ENCODE measurements at places on chromosomes 12 and 14. TPM values are rescaled to one million over a fixed set of nuclear protein-coding genes. Genes with fewer than 3 reads are reported as not detected.
A peak's percentile ranks its signal among the peaks of the same experiment; 100 is the strongest.

The RASSF3 gene
- 46.2 TPM for total RNA-seq

The FLRT2 gene
- total RNA-seq, result 0.18 TPM

The LGR5 gene
- total RNA-seq, result not detected

The TPH2 gene
- total RNA-seq, result not detected

The CLEC4C gene
- not detected for total RNA-seq

The PTGER2 gene
- 21.5 TPM for total RNA-seq

The DUSP16 gene
- total RNA-seq, result 34.9 TPM

The SERPINA10 gene
- total RNA-seq, result not detected

DNA sequence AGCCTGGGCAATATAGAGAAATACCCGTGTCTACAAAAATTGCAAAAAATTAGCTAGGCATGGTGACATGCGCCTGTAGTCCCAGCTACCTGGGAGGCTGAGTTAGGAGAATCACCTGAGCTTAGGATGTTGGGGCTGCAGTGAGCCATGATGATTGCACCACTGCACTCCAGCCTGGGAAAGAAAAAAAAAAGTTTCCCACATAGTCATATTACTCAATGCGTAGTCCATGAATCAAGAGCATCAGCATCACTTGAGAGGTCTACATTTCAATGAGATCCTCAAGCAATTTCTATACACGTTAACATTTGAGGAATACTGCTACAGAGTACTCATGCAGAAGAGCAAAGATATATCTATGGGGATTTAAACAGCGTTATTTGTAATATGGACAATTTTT, 5.2 kb upstream of the LRRC23 start:
- no peak for DNase-seq

DNA sequence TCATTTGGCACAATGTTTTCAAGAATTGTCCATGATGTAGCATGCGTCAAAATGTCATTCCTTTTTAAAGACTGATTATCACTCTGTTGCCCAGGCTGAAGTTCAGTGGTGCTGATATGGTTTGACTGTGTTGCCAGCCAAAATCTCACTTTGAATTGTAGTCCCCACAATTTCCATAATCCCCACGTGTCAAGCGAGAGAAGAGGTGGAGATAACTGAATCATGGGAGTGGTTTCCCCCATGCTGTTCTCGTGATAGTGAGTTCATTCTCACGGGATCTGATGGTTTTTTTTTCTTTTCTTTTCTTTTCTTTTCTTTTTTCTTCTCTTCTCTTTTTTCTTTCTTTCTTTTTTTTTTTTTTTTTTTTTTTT, 21.8 kb upstream of the LRRK2 start:
- DNase-seq, result no peak

DNA sequence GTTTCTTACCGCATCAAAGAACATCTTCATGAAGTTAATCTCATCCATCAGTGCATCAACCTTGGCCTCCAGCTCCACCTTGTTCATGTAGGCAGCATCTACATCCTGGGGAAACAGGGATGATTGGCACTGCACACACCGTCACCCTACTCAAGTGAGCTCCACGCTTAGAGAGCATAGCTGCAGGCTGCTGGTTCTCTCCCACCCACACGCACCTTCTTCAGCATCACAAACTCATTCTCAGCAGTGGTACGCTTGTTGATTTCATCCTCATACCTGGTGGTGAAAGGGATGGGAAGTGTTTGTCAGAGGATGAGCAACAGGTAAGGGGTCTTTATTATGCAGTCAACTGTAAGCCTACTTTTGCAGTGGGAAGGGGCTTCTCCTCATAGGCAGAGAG, 2.3 kb downstream of the KRT5 start:
- no peak for DNase-seq

- peak; percentile 2 for DNase-seq
Observed at GRCh38 chr14:101121508-101122139, 218.1 kb upstream of the RTL1 start.

GRCh38 chr12:49969027-49969426, 3.7 kb upstream of the AQP6 start:
- DNase-seq, result no peak

DNA sequence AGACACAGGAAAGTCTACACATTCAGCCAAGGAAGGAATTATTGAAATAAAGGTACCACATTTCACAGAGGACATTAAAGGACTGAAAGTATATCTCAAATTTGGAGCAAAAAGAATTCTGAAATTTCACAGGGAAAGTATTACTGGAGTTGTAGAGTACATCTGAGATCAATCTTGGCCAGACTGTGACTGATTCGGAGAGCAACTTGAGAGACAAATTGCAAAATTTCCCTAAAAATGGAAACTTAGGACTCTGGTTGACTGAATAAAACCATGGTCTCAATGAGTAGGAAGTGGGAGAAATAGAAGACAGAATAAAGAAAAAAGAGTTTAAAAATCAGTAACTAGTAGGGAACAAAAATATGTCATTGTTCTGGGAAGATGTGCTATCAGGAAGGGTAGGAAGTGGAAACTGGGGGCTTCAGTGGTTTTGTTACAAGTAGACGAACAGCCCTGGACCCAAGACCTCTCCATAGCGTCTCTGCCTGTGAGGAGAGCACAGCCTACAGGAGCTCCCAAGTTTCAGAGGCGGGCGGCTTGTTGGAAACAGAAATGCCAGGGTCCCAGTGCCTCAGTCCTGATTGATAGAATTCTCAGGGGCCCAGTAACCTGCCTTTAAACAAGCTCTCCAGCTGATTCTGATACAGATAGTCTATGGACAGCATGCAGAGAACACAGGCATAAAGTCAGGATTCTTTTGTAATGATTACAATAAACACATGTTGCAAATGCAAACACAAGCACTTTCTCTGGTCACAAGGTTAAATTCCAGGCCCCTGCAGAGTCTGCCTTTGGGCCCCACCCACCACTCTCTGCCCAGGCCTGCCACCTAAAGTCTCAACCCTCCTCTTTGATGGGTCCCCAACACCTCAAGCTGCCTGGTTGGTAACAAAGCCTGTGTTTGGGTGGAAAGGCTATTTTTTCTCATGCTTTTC, 63.1 kb downstream of the BBS10 start:
- no peak for DNase-seq

- DNase-seq, result no peak
Observed at GRCh38 chr14:36516719-36517241, 3.3 kb downstream of the NKX2-1 start.

DNA sequence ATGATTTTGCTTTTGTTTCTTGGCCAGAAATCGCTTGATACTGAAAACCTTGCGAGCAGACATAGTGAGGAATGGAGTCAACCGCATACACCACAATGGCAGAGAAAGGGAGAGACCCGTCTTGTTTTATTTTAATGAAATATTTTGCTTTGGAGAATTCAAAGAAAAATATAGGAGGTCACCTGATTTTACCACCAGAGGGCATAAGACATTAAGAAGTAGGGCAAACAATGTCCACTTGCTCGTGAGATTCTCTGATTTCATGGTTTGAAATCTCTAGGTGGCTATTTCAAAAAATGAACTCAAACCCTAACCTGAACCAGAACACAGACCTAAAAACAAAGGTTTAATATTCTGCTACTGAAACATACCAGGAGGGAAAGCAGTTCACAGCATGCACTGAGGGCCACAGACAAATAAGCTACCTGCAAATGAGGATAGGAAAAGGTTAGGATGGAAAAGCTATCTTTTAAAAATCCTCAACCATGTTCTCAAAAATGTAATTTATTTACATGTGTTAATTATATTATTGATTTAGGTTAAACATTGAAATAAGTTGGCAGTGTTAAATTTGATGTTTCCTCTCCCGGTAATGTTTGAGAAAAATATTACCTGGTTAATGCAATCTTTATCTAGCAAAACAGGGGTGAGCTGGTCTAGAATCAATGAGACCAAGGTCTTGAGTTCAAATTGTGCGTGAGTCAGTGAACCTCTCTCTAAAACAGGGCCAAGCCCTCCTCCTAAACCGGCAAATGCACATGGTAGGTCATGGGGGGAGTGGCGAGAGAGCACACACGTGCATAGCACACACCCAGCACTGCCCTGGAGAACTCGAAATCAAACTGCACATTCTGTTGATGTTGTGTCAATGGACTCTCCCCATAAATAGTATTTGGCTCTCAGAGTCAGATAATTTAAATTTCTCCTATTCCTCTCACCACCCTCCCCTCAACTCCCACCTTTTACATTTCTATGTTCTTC, 12.5 kb downstream of the IFNG-AS1 start:
- no peak for DNase-seq

DNA sequence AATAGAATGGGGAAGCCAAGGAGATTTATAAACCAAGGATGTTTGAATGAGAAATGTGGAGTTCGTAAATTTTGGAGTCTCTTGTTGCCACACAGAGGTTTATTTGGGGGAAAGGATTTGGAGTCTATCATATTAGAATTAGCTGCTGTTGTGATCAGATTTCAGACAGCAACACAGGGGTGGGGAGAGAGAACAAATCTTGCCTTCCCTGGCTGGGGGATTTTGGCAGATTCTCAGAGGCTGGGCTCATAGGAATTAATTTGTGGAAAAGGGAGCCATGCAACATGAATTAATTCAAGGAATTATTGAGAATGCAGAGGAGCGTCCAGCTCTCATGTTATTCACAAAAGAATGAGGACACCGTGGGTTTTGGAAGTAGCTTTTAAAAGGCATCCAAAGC, 73.9 kb upstream of the PRMT8 start:
- no peak for DNase-seq

GRCh38 chr12:107660861-107661415, 24.7 kb upstream of the PWP1 start:
- no peak for DNase-seq

GRCh38 chr12:59158066-59158465, 237.8 kb upstream of the LRIG3 start:
- no peak for DNase-seq

- no peak for DNase-seq
Observed at GRCh38 chr12:2336409-2336829, 283.6 kb downstream of the CACNA1C start.

GRCh38 chr12:75964150-75964549, 67.4 kb downstream of the PHLDA1 start:
- no peak for DNase-seq

DNA sequence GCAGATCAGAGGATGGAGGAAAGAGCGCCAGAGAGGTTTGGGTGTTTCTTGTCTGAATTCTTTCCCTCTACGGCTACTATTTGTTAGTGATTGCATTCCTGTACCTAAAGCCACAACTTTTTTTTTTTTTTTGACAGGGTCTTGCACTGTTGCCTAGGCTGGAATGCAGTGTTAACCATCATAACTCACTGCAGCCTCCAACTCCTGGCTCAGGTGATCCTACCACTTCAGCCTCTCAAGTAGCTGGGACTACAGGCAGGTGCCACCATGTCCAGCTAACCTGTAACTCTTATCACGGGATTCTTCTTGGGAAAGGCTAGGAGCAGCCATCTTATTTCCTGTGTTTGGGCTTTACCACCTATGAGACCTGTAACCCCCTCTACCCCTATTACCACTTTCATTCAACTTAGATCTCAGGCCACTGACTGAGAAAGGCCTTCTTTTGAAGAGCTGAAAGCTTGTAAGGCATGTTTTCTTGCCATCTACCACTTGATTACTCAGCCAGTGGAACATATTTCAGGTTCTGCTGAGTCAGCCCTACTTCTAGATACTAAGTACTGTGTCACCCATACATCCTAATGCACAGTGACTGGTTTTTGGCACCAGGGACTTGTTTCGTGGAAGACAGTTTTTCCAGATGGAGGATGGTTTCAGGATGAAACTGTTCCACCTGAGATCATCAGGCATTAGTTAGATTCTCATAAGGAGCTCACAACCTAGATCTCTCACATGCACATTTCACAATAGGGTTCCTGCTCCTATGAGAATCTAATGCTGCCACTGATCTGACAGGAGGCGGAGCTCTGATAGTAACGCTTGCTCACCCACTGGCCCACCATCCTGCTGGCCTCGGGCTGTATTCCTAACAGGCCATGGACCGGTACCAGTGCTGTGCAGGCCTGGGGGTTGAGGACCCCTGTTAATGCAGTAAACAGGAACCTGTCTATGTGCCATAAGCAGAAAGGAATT, 6.9 kb downstream of the VEZT start:
- no peak for DNase-seq

DNA sequence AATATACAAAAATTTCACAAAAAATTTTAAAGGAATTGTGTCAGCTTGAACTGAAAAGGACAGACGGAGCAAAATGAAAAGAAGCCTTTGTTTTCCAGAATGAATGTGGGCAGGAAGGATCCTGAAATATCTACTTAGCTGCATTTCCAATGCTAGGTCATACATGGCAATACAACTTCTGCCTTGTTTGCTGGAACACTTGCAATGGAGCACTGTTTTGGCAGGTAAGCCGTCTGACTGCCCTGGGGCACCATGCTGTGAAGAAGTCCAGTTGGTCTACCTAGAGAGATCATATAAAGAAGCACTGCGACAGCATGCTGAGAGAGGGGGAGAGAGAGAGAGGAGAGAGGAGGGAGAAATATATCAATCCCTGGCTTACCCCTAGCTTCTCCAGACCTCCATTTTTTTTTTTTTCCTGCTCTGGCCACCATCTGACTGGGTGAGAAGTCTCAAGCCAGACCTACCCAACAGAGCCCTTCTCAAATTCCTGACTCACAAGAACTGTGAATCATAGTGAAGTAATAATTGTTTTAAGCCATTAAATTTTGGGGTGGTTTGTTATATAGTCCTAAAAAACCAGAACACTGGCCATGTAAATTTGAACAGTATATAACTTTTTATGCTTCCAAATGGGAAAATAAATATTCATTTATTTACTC, 97.1 kb upstream of the PRICKLE1 start:
- no peak for DNase-seq

- no peak for DNase-seq
Observed at GRCh38 chr14:85867450-85867849, 337.5 kb downstream of the FLRT2 start.

DNA sequence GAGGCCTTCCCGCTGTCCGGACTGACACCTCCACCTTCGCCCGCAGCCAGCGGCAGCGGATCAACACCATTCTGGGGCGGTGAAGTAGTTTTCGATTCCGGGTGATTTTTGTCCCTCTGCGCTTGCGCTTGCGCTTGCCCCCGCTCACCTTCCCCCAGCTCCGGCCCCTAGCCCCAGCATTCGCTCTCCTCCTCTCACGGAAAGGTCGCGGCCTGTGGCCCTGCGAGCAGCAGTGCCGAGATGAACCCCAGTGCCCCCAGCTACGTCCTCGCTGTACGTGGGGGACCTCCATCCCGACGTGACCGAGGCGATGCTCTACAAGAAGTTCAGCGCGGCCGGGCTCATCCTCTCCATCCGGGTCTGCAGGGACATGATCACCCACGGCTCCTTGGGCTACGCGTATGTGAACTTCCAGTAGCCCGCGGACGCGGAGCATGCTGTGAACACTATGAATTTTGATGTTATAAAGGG, 22.7 kb upstream of the SRGAP1 start:
- no peak for DNase-seq

GRCh38 chr14:102777711-102778337, 575 bp downstream of the TRAF3 start:
- no peak for DNase-seq

DNA sequence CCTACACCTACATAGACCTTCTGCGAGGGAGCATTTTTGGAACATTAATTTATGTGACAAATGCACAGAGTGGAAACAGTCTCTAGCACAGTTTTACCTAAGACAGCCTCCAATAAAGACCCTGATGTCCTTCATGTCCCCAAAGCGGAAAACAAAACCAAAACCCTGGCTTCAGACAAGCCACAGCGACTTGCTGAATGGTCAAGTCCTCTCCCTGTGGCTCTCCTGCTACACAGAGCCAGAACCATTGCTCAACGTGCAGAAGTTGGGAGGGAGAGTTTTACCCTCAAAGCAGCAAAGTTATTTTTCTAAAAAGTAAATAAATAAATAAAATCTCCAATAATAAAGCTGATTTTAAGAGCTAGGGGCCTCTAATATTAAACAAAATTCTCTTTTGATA, 135.0 kb upstream of the TMEM132C start:
- DNase-seq, result no peak

GRCh38 chr12:29337325-29337724, 43.6 kb downstream of the ERGIC2 start:
- DNase-seq, result no peak

- no peak for DNase-seq
Observed at GRCh38 chr12:118328486-118329330, 44.0 kb downstream of the TAOK3 start.

All from activated T-cell treated with anti-CD3 and anti-CD28 coated beads, Interleukin-2, amount 50 U/mL, for 4 hours (primary cell).